Ovary (tissue), 10 donors: ENCODE measurements at places on chromosomes 12 and 14. TPM values are rescaled to one million over a fixed set of nuclear protein-coding genes. Genes with fewer than 3 reads are reported as not detected.
A peak's percentile ranks its signal among the peaks of the same experiment; 100 is the strongest.

Gene CFAP54
- total RNA-seq = 3.6 TPM

Gene RNASE1
- total RNA-seq = 293 TPM

Gene NPAS3
- 12.7 TPM for total RNA-seq

Gene AP5M1
- total RNA-seq = 19.9 TPM

Gene IL31
- total RNA-seq = not detected

Gene CPSF6
- total RNA-seq = 92.7 TPM

Gene FGF23
- total RNA-seq = not detected

Gene KIF5A
- 0.48 TPM for total RNA-seq

Gene SLC35E3
- 5.6 TPM for total RNA-seq

Gene TOMM20L
- not detected for total RNA-seq

Gene PARPBP
- 0.72 TPM for total RNA-seq

Gene RPGRIP1
- total RNA-seq = not detected

Gene CAPZA3
- total RNA-seq = not detected

Gene DEGS2
- 2.9 TPM for total RNA-seq

Gene DPY19L2
- total RNA-seq = 27.5 TPM

Gene ABCD4
- total RNA-seq = 42.2 TPM

Gene TAS2R42
- total RNA-seq = not detected

Gene HOXC4
- 11.5 TPM for total RNA-seq

Gene HOXC13
- not detected for total RNA-seq

Gene CD163
- total RNA-seq = 58.2 TPM

GRCh38 chr12:120830052-120830940, 73.9 kb downstream of the SPPL3 start:
- no peaks in the 10 kb centered on the region for H3K27me3 ChIP-seq
- H3K36me3 ChIP-seq = no peaks in the 10 kb centered on the region
- H3K4me1 ChIP-seq = peaks cover 7% of the 10 kb centered on the region
- H3K4me3 ChIP-seq = no peak overlapping the region
- DNase-seq = no peak
- H3K27ac ChIP-seq = no peak overlapping the region

DNA sequence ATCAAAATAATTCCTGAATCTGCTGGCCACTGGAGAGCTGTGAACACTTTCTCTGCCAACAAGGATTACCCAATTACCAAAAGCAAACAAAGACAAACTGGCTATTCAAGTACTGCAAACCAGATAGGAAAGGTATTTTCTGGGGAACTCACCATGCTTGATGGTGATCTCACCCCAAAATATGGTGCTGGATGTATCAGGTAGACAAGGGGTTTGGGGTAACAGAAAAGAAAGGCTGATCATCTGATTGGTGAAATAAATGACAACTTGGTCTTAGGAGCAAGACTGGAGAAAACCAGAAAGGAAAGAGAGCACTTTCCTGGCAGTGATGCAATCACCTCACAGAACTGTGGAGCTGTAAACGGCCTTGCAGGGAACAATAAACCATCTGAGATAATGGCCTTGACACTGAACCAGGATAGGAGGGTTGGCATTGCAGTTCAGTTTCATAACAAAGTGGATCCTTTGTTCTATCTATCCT, 31.0 kb upstream of the NPFF start:
- H3K36me3 ChIP-seq = no peaks in the 10 kb centered on the region
- no peak for DNase-seq
- peaks cover 6% of the 10 kb centered on the region for H3K4me1 ChIP-seq
- H3K4me3 ChIP-seq = no peak overlapping the region

DNA sequence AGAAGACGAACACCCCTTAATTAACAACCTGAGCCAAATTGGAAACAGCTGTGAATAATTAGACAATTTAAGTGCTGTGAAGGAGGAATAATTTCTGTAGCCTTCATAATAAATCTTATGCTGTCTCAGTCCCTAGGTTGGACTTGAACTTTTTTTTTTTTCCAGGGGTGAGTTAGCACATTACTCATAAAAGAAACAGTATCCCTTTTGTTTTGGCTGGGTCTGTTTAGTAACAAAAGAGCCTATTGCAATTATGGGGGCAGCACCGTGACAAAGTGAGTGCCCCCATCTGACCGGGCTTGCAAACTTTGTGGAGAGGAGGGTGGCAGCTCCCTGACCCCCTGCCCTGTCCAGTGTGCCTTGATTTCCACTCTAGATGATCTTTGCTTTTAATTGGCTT, 167.4 kb downstream of the DICER1 start:
- no peaks in the 10 kb centered on the region for H3K36me3 ChIP-seq
- H3K4me1 ChIP-seq = no peaks in the 10 kb centered on the region
- H3K27me3 ChIP-seq = no peaks in the 10 kb centered on the region
- no peak overlapping the region for H3K27ac ChIP-seq

DNA sequence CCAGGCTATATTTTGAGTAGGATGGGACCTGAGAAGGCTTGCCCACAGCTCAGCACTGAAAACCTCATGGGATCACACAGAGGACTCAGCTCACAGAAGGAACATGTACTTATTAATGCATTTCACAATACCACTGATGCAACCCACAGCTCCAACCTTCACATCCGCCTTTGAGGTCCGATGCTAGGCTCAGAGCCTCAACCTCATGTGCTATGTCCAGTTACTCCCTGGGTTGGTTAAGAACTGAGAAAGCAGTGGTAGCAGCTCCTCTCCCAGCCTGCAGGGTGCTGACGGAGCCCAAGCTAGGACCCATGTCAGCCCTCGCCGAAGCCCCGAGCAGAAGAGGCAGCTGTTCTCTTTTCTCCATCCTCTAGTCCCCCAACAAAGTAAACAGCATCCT, 52.9 kb downstream of the SPTB start:
- no peaks in the 10 kb centered on the region for H3K36me3 ChIP-seq
- H3K27me3 ChIP-seq = no peaks in the 10 kb centered on the region
- no peak overlapping the region for H3K4me3 ChIP-seq

GRCh38 chr14:34219661-34220377, 242.2 kb downstream of the SPTSSA start:
- DNase-seq = no peak
- no peak overlapping the region for H3K27ac ChIP-seq

DNA sequence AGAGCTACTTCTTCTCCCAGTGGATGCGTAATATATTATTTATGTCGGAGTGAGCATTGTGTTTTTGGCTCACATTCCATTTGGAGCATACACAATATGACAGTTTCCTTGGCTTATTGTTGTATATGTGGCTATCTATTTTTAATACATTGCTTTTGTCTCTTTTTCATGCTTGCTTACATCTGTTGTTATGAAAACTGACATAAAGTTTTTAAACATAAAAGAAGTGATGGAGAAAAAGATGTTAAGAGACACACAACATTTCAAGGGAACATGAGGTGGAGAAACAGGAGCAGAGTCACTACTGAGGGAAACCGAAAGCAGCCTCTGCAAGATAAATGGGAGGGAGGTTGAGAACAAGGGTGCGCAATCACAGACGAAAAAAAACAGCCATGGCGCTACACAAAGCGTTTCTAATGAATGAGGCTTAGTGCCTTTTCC, 228.4 kb upstream of the NPAS3 start:
- no peaks in the 10 kb centered on the region for H3K4me1 ChIP-seq
- H3K27me3 ChIP-seq = no peaks in the 10 kb centered on the region

DNA sequence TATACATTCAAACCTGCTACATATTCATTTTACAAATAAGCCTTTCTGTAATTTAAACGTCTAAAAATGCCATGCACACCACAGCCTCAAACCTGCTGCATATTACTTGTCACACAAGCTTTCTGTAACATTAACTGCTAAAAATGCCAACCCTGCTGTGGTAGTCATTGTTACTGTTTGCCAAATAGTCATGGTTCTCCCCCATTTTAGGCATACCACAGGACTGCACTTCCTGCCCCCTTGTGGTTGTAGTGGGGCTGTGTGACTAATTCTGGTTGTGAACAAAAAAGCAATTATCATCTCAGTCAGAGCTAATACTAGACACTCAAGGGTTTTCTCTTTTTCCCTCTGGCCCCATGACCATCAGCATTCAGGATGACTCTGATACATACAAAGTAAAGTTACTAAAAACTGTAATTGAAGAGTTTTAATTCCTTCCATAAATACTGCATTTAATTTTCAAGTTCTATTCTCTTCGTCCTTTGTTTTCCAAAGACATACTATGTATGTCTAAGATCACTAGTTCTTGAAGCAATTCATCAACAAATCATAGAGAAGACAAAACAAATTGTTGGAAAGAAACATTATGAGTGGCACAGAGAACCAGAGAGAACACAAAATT, 5.7 kb upstream of the SLC35F4 start:
- no peaks in the 10 kb centered on the region for H3K27me3 ChIP-seq
- no peak overlapping the region for H3K4me3 ChIP-seq
- H3K27ac ChIP-seq = no peak overlapping the region
- DNase-seq = no peak
- no peaks in the 10 kb centered on the region for H3K4me1 ChIP-seq
- no peaks in the 10 kb centered on the region for H3K36me3 ChIP-seq

DNA sequence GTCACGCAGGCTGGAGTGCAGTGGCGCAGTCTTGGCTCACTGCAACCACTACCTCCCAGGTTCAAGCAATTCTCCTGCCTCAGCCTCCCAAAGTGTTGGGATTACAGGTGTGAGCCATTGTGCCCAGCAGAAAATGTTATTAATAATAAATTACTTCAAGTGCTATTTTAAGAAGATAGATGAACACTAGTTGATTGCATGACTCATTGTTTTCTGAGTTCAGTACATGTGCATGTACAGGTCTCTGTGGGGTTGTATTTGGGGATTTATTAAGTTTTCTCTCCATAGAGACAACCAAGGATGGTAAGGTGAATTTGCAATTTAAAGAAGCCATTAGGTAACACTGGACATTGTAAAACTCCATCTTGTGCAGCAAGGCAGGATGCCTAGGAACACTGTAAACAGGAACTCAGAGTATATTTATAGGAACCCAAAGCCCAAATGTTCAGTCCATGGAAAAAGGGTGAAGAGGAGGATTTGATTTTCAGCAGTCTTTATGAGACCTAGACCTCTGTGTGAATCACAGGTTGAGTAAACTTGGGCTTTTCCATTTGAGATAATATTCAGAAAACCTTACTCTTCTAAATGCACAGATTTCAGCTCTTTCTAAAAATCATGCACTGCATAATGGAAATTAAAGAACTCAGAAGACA, 49.3 kb upstream of the TMPO start:
- H3K27ac ChIP-seq = no peak overlapping the region
- H3K27me3 ChIP-seq = no peaks in the 10 kb centered on the region
- H3K4me3 ChIP-seq = no peak overlapping the region

DNA sequence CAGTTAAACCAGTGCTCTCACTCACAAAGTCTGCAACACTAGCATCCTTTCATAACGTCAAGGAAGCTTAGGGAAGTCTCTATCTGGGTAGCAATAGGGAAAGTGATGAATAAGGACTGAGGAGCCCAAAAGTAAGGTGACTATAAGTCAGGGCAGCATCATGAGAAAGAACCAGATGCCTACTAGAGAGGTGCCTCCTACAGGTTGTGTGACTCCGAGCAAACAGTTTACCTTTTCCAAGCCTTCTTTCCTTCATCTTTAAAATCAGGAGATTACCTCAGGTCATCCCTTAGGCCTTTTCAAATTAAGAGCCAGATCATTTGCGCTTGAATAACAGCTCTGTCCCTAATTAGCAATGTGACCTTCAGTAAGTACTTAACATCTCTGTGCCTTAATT, 40.2 kb downstream of the RTN1 start:
- DNase-seq = no peak
- H3K36me3 ChIP-seq = no peaks in the 10 kb centered on the region

- no peak overlapping the region for H3K27ac ChIP-seq
- no peak for DNase-seq
- no peak overlapping the region for H3K4me3 ChIP-seq
- H3K27me3 ChIP-seq = no peaks in the 10 kb centered on the region
- peaks cover 5% of the 10 kb centered on the region for H3K4me1 ChIP-seq
Measured at GRCh38 chr12:121789233-121789781, 4.2 kb downstream of the RHOF start.

DNA sequence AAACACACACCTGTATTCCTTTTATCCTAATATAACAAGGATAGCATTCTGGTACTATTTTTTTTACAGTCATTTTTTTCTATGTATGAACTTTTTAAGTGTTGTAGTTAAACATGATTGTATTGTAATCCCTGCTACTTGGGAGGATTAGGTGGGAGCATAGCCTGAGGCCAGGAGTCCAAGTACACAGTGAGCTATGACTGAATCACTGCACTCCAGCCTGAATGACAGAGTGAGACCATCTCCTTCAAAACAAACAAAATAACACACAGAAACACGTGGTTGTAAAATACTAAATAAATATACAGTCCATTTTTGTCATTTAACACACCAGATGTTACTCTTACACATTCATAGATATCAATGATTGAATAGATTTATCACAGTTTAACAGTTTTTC, 56.9 kb downstream of the MAP4K5 start:
- H3K4me3 ChIP-seq = no peak overlapping the region
- DNase-seq = no peak
- no peaks in the 10 kb centered on the region for H3K27me3 ChIP-seq
- no peaks in the 10 kb centered on the region for H3K36me3 ChIP-seq
- no peak overlapping the region for H3K27ac ChIP-seq

DNA sequence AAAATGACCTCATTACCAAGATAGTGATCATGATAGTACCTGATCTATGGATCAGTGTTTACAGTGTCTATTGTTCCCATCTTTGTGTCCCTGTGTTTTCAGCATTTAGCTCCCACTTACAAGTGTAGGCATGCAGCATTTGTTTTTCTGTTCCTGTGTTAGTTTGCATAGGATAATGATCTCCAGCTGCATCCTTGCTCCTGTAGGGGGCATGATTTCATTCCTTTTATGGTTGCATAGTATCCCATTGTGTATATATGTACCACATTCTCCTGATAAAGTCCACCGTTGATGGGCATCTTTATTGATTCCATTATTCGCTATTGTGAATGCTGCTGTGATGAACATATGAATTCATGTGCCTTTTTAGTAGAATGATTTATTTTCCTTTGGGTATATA, 215.4 kb upstream of the NAV3 start:
- no peaks in the 10 kb centered on the region for H3K36me3 ChIP-seq
- DNase-seq = no peak
- H3K27ac ChIP-seq = no peak overlapping the region
- no peaks in the 10 kb centered on the region for H3K27me3 ChIP-seq
- H3K4me3 ChIP-seq = no peak overlapping the region
- no peaks in the 10 kb centered on the region for H3K4me1 ChIP-seq

- DNase-seq = no peak
- H3K36me3 ChIP-seq = no peaks in the 10 kb centered on the region
- H3K4me1 ChIP-seq = no peaks in the 10 kb centered on the region
Measured at GRCh38 chr12:118979763-118980406, 1.5 kb upstream of the SRRM4 start.

- no peaks in the 10 kb centered on the region for H3K36me3 ChIP-seq
- H3K4me3 ChIP-seq = peak overlapping the region; percentile 60
- no peaks in the 10 kb centered on the region for H3K4me1 ChIP-seq
- peak overlapping the region; percentile 71 for H3K27ac ChIP-seq
- no peaks in the 10 kb centered on the region for H3K27me3 ChIP-seq
- peak; percentile 68 for DNase-seq
Measured at GRCh38 chr12:78863482-78864402, 832 bp upstream of the SYT1 start.

GRCh38 chr12:26028953-26029735, 70.7 kb downstream of the RASSF8 start:
- H3K4me3 ChIP-seq = no peak overlapping the region
- DNase-seq = peak; percentile 52
- no peaks in the 10 kb centered on the region for H3K36me3 ChIP-seq
- peaks cover 6% of the 10 kb centered on the region for H3K4me1 ChIP-seq

- no peak for DNase-seq
- no peaks in the 10 kb centered on the region for H3K36me3 ChIP-seq
- H3K4me1 ChIP-seq = no peaks in the 10 kb centered on the region
- no peak overlapping the region for H3K4me3 ChIP-seq
- H3K27ac ChIP-seq = no peak overlapping the region
- no peaks in the 10 kb centered on the region for H3K27me3 ChIP-seq
Measured at GRCh38 chr14:97074456-97074855, 277.3 kb downstream of the VRK1 start.
